Stimulated activated CD8-positive, alpha-beta memory T cell treated with anti-CD3 and anti-CD28 coated beads, Interleukin-2, amount 100 ng/mL, for 48 hours (primary cell): ENCODE measurements at places on chromosomes 1 and 21.

- no peak for DNase-seq
Measured at GRCh38 chr21:39087238-39088030, 95.8 kb downstream of the PSMG1 start.

- no peak for DNase-seq
Measured at GRCh38 chr1:7343882-7344281, 427.2 kb upstream of the VAMP3 start.

DNA sequence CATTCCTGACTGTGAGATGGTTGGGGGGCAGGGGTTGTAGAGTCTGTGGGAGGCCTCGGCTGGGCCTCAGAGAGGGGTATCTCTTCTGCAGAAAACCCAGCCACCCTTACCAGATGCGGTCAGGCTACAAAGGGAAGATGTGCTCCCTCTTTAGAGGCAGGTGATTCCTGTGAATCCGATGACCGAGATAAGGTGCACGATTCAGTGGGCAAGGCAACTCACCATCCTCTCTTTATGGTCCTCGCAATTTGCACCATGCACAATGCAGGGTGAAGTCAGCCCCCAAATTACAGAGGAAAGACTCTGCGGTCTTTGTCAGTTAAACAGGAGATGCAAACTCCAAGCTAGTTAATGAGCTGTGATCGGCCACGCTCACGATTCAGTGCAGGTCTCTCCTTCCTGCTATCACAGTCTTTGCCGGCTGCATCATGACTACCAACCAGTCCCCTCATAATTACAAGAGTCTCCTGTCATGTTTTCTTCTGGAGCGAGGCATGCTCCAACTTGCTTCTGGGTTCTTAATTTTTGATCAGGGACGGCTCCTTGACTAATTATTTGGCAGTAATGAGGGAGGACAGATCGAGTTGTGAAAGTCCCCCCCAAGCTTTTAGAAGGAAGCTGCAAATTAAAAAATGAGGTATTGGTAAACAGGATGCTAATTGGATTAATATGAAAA is 12.5 kb downstream of the TP73 start:
- no peak for DNase-seq

DNA sequence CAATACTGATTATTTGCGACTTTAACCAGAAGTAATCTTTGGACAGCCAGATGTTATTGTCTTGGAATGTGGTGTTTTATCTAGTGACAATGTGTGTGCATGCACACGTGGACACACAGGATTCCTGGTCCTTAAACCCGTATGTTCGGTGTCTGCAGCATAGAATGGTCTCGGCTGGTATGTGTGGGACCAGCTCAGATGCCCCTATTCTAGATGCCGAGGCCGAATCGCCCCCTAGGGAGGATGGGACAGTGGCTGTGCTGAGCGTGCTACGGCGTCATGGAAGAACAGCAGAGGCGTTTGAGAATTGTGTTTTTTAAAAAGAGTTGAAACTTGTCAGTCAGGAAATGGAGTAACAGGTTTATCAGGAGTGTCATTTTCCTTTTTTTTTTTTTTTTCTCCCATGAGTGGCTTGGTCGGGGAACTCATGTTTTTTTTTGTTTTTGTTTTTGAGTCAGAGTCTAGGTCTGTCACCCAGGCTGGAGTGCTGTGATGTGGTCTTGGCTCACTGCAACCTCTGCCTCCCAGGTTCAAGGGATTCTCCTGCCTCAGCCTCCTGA is 30.1 kb downstream of the SKI start:
- DNase-seq: no peak

GRCh38 chr1:119387858-119388257 is 19.3 kb downstream of the HAO2 start:
- no peak for DNase-seq

GRCh38 chr21:41231060-41231459 is 63.1 kb downstream of the BACE2 start:
- no peak for DNase-seq

- no peak for DNase-seq
Measured at GRCh38 chr1:156641761-156642264, at the start of gene BCAN. Gene BCAN, plus strand, starts transcription at chr1:156642117. Its CDS starts 3,938 bp downstream, at chr1:156646055.

- DNase-seq: no peak
Measured at GRCh38 chr1:16608838-16609560, 4.4 kb downstream of the NBPF1 start.

DNA sequence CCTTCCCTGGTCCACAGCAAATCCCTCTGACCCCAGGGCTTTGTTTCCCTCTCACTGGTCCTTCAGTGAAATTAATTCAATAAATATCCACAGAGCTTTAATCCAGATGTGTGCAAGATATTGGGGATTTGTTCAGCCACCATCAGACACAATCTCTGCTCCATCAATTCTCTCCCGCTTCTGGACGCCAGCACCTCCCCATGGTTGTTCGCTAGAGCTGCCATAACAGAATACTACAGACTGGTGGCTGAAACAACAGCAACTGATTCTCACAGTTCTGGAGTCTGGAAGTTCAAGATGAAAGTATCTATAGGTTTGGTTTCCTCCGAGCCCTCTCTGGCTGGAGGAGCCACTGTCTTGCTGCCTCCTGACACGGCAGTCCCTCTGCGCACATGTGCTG is 303.9 kb downstream of the SMYD3 start:
- no peak for DNase-seq
